ENCODE measurements at places on chromosomes 5 and 9.

GRCh38 chr9:1890201-1890600 is 124.9 kb upstream of the SMARCA2 start:
- DNase-seq: no peak

DNA sequence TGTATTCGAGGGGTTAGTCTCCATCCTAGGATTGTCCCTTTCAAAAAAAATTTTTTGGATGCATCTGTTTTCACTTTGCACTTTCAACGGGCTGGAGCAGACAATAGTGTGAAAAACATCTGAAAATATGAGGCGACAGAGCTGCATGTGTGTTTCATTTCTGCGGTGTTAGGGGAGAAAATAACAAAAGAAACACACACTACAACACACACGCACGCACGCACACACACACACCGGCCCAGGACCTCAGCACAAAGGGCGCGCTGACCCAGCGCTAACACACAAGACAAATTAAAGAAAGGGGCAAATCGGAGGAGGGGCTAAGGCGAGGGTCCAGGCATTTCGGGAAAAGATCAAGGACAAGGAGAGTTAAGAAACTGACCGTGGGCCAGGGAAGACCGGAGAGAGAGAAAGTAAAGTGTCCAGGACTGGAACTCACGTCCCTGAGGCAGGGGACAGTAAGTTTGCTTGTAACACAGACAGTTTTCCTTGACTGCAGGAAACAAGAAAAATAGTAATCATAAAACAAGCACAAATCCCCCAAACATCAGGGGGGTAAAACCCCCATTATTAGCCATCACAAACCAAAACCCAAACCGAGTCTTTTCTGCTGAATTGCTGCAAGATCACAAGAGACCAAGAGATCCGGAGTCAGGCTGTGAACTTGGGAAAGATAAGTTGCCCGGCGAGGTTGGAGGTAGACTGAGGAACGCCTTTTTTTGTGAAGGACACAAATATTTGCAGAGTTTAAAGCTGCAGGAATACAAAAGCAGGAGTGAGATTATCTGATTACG is 302.1 kb downstream of the PARP8 start:
- DNase-seq: no peak

- DNase-seq: no peak
Observed at GRCh38 chr5:158380661-158381060, 521.7 kb upstream of the CLINT1 start.

- DNase-seq: no peak
Observed at GRCh38 chr9:4422495-4422894, 67.8 kb upstream of the SLC1A1 start.

DNA sequence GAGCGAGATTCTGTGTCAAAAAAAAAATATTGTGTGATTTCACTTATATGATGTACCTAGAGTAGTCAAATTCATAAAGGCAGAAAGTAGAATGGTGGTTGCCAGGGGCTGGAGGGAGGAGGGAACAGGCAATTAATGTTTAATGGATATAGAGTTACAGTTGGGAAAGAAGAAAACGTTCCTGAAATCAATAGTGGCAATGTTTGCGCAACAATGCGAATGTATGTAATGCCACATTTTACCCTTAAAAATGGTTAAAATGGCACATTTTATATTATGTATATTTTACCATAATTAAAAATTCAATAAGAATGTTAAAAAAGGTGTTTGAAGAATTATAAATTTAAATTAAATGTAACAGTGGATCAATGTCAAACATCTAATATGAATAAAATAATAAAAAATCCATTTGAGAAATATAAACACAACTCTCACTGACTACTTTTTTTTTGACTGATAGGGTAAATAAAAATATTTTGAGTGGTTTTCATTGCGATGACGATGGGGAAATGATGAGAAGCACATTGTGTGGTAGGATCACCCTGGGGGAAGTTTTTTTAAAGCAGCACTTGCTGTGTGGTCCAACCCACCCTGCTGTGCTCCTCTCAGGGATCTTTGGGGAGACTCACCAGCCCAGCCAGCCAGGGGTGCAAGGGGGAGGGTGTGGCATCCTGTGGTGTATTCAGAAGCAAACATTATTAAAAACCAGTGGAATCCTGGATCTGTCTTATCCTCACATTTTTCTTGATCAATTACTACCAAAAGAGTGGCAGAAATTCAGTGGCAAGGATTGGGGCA is 4.3 kb downstream of the FYB1 start:
- DNase-seq: no peak

- DNase-seq: peak; percentile 70
Observed at GRCh38 chr9:306907-307306, 92.2 kb downstream of the DOCK8 start.

DNA sequence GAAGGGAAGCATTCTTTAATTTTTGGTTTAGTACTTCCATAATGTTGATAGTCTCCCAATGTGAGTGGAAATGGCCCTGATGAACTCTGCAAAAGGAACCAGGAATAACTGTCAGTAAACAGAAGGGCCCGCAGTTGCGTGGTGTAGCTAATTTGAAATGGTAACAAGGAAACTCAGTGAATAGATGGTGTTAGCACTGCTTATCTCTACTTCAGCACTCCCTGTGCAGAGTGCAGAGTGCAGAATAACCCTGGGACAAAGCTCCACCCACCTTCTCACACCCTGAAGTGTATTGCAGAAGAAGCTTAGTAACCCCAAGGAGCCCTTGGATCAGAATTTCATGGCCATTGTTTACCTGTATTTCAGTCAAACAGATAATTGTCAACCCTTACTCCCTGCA is 158.9 kb downstream of the PCSK5 start:
- DNase-seq: no peak

GRCh38 chr9:93118863-93119702 is 15.0 kb downstream of the NINJ1 start:
- DNase-seq: no peak

DNA sequence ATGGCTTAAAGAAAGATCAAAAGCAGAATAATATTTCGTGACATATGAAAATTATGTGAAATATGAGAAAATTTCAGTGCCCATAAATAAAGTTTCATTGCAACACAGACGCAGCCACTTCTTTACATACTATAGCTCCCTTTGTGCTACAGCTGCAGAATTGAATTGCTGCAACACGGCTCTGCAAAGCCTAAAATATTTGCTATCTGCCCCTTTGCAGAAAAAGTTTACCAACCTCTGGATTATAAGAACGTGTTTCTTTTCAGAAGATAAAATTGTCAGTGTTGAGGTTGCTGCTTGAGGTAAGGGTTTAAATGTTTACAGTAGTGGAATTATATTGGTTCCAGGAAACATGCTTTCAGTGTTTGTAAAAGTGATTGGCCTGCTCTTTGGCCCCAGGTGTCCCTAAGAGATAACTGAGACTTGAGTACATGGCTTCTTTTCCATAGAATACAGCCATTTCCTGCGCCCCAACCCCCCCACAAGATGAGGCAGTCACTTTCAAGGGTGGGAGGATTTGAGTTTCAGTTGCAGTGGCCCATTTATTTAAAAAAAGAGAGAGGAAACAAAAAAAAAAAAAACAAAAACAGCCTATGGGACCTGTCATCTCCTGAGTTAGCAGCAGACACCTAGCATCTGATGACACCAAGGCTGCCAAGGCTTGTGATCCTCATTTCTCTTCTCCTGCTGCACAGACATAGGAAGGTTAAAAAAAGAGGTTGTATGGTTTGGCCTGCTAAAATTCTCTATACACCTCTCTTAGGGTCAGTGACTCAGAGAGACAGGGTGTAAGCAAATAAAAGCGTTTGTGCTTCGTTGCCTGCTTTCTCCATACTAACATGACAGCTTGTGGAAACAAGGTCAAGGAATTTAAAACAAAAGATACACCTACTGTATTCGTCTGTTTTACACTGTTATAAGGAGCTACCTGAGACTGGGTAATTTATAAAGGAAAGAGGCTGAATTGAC is 28.0 kb upstream of the HTR4 start:
- DNase-seq: no peak

- DNase-seq: no peak
Observed at GRCh38 chr5:59206132-59206581, 623.3 kb downstream of the RAB3C start.

GRCh38 chr5:166257661-166258060 is 2033.8 kb upstream of the WWC1 start:
- DNase-seq: no peak

GRCh38 chr9:85021686-85022085 is 352.2 kb downstream of the NTRK2 start:
- no peak for DNase-seq

- DNase-seq: no peak
Observed at GRCh38 chr5:161442471-161442870, 104.1 kb downstream of the GABRB2 start.

DNA sequence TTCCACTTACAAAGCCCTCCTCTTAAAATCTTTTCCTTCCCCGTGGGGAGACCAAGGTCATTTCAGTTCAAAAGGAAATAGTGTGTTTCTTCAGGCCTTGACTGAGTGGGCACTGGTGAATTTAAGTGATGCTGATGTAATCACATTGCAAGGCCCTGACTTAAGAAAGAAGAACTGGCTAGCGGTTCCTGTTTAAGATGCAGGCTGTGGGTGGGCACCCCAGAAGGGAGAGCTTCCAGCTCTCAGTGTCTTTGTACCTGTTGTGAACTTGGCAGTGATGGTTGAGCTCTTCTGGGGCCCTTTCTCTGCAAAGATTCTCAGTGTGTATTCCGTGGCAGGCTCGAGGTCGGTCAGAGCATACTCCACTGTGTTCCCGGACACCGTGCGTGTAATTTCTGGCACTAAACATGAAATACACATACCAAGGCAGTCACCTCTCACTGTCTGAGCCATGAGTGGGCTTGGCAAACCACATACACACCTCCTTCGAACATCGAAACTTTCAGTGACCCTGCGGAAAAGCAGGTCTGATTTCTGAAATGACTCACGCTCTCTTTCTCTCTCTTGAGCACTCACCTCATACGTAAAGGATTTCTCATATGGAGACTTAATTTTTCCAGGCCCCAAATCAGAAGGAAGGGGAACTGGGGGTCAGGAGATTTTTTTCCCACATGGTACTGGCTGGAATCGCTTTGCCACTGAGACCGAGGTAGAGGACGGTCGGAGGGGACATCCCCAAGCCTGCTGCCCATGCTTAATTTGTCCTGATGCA is 81.9 kb downstream of the TNC start:
- peak; percentile 25 for DNase-seq

DNA sequence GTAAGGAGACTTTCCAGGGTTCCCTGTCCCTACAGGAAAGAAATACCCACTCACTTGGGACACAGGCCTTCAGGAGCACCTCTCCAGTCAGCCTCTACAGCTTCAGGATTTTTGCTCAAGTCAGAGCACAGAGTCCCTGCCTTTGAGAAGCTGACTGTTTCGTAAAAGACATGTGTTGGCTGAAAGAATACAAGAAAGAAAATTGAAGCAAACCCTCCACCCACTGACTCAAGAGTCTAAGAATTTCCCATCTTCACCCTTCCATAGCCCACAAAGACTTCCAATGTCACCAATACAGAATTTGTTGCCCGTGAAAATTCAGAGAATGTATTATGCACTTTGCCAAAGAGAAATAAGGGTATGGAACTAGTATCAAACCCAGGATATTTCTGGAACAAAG is 53.0 kb upstream of the ZNF622 start:
- DNase-seq: no peak

Measured in AML-193 (cell line).